ENCODE measurements at places on chromosomes 11 and 22.

DNA sequence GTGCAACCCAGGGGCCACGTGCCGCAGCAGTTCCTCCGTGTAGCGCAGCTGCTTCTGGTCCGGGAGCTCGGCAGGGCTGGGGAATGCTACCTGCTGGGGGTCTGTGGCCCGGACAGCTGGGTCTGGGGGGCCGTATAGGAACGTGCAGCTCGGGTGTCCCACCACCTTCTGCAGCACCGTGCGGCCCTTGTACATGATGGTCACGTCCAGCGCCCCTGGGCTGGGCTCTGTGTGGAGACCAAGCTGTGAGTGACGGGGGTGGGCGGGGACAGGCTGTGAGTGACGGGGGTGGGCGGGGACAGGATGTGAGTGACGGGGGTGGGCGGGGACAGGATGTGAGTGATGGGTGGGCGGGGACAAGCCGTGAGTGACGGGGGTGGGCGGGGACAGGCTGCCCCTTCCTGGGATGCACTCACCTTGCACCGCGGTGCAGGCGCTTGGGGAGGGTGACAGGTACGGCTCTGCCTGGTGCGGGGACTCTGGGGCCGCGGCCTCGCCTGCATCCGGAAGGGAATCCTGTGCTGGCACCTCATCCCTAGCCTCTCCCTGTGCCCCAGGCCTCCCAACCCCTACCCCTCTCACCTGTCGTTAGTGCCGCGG is 2.3 kb downstream of the IRF7 start:
- peak; percentile 77 for DNase-seq

GRCh38 chr11:13672576-13673210 is 4.2 kb downstream of the FAR1 start:
- no peak for DNase-seq

DNA sequence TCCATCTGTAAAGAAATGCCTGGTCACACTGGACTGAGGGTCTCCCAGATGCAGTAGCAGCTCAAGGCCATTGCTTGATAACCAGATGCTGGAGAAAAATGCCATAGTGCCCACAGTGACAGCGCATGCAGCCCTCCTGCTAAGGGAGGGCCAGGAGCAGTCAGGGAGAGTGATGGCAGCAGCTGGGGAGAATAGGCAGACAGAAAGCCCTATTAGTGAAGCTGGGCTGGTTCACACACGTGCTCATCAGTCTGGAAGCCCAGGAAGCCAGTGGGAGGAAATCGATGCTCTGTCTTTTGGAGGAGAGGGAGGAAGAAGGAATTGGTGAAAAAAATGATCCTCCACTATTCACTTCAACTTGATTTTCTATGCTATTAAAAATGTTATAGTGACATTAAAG is 82.9 kb downstream of the OSBP2 start:
- DNase-seq, result no peak

DNA sequence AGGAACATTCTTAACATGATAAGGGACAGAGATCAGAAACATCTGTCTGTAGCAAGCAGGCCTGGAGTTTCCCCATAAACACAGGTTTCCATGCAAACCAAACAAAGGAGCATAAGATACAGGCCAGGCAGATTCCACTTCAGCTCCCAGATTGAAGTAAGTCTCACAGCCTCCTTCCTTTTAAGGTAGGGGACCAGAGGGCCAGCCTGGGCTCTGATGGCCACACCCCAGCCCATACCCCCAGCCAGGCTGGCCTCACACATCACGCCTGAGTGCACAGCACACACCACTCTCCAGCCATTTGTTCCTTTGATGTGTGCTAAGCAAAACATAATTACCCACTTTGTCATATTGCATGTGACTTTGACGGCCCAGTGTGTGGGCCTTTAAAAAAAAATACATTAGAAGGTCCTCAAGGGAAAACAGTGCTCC is 518.7 kb downstream of the NTM start:
- no peak for DNase-seq

DNA sequence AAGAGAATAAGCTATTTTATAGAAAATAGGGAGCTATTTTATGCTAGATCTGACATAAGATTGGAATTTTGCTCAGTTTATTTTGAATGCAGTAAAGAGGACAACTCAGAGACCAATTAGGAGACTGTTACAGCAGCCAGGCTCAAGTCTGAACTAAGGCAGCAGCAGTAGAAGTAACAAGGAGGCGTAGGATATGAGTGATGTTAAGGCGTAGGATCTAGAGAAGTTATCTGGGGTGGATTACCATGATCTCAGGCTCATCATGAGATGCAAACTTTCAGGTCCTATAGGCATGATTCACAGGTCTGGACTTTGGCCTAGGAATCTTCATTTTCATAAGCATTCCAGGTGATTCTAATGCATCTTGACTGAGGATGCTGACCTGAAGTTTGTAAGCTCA is 108.9 kb upstream of the BLID start:
- DNase-seq, result no peak

GRCh38 chr22:35938226-35938625 is 90.4 kb downstream of the RBFOX2 start:
- DNase-seq, result no peak

- peak; percentile 13 for DNase-seq
Measured at GRCh38 chr11:19311308-19312030, 70.7 kb upstream of the E2F8 start.

DNA sequence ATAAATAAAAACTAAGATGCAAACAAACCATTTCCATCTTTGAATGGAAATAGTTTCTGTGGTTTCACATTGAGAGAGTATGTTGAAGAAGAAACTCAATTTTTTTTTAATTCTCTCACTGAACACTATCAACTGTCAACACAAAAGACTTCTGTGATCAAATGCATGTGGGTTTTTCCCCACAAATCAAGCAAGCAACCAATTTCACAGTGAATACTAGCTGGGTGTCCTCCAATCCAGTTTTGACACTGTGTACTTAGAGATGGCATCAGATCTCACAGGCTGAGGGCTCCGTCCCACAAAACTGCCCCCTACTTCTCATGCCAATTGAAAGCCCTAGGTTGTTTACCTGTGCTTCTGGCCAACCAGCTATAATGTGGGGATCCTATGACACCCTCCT is 34.5 kb downstream of the CTSC start:
- no peak for DNase-seq

DNA sequence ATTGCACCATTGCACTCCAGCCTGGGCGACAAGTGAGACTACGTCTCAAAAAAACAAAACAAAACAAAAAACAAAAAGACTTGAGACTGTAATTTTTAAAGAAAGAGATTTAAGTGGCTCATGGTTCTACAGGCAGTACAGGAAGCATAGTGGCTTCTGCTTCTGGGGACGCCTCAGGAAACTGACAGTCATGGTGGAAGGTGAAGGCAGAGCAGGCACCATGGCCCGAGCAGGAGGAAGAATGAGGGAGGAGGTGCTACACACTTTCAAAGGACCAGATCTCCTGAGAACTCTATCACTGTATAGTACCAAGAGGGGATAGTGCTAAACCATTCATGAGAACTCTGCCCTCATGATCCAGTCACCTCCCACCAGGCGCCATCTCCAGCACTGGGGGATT is 52.0 kb downstream of the CBL start:
- peak; percentile 7 for DNase-seq

- DNase-seq, result peak; percentile 5
Measured at GRCh38 chr22:45742866-45743450, 71.3 kb downstream of the ATXN10 start.

- no peak for DNase-seq
Measured at GRCh38 chr22:17772249-17772957, 1.9 kb downstream of the BID start.

DNA sequence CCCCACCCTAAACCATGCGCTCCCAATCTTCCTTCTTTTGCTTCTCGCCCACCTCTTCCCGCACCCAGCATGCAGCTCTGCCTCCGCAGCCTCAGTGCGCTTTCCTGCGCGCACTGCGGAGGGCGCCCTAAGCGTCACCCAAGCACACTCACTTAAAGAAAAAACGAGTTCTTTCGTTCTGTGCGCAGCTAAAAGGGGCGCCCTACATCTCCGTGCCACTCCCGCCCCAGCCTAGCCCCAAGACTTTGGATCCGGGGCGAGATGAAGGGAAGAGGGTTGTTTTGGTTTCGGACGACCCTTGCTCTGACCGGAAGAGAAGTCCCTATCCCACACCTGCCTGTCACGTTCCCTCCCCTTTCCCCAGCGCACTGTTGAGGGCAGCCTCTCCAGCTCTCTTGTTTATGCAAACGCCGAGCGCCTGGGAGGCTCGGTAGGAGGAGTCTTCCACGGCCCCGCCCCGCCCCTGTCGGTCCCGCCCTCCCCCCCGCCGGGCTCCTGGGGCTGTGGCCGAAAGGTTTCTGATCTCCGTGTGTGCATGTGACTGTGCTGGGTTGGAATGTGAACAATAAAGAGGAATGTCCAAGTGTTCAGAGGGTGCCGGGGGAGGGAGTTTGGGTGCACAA is 5.3 kb downstream of the VSIG2 start:
- peak; percentile 82 for DNase-seq

Data from CD4-positive, alpha-beta T cell treated with Interleukin-1 beta for 1 hour (primary cell).